ENCODE measurements at places on chromosomes 16 and 17. TPM values are rescaled to one million over a fixed set of nuclear protein-coding genes. Genes with fewer than 3 reads are reported as not detected.

GRCh38 chr17:27155866-27156265 is 138.0 kb upstream of the WSB1 start:
- DNase-seq = no peak

DNA sequence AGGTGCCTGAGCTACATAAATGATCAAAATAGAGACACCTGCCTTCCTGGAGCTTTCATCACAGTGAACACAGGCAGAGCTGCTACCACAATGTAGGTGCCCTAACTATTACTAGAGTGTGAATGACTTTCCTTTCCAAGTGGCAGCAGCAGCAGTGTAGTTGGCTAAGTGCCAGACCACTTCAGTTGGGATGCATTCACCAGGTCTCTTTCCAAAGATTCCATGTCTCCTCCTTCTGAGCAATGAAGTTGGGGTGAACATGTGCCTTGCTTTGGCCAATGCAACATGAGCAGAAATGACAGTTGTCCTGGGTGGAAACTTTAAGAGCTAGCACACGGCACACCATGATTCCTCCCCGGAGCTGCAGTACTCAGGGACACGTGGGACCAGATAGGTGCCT is 23.3 kb upstream of the CACNG4 start:
- no peak for DNase-seq

DNA sequence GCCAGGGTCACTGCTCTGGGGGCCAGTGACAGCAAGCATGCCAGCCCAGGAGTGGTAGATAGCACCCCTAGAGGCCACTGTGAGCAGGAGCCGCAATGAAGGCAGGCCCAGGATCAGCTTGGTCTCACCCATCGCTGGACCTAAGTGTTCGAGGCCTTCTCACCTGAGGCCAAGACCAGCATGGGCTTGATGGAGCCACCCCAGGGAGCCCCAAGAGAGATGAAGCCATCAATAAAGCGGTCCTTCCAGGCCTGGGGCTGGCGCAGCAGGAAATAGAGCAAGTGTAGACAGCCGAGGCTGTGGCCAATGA is 1.8 kb downstream of the LCAT start:
- DNase-seq = peak; percentile 54

- DNase-seq = no peak
These were observed 7.2 kb upstream of the GPRC5C start for GRCh38 chr17:74424657-74425056.

GRCh38 chr17:65485388-65486299 is 75.8 kb downstream of the AXIN2 start:
- no peak for DNase-seq

DNA sequence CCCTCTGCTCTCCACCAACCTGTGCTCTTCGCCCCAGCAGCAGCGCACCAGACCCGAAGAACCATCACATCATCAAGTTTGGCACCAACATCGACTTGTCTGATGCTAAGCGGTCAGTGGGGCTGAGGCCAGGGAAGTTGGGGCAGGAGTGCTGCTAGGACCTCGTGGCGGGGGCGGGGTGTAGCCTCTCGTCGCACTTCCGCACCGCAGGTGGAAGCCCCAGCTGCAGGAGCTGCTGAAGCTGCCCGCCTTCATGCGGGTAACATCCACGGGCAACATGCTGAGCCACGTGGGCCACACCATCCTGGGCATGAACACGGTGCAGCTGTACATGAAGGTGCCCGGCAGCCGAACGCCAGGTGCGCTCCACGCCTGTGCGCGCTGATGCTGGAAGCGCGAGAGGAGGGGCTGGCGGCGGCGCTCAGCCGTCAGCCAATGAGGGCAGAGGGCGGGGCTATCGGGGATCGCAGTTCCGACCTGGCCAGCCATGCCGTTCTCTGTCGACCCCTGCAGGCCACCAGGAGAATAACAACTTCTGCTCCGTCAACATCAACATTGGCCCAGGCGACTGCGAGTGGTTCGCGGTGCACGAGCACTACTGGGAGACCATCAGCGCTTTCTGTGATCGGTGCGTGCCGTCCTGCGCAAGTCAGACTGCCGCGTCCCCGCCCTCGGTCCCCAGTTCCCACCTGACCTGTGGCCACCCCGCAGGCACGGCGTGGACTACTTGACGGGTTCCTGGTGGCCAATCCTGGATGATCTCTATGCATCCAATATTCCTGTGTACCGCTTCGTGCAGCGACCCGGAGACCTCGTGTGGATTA is 3.2 kb upstream of the TMEM88 start:
- peak; percentile 96 for DNase-seq

GRCh38 chr17:79936641-79937381 is 97.6 kb upstream of the CBX4 start:
- no peak for DNase-seq

DNA sequence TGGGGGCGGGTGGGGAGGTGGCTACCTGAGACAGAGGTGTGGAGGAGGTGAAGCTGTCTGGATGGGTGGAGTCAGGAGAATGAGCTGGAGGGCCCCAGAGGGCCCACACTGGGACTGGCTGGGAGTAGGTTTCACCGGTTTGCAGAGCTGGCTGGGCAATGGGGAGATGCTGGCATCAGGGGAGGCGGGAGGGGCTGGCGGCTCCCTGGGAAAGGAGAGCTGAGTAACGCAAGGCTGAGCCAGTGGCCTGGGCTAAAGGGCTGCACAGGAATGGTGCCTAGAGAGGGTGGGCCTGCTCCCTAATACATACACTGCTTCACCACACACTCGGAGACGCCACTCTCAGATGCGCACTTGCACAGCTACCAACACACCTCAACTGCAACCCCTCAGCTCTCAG is 12.4 kb downstream of the P3H4 start:
- no peak for DNase-seq

- DNase-seq = no peak
These were observed 840 bp upstream of the CD300LB start for GRCh38 chr17:74532115-74532514.

- DNase-seq = no peak
These were observed 55.9 kb upstream of the MTSS2 start for GRCh38 chr16:70741783-70742125.

DNA sequence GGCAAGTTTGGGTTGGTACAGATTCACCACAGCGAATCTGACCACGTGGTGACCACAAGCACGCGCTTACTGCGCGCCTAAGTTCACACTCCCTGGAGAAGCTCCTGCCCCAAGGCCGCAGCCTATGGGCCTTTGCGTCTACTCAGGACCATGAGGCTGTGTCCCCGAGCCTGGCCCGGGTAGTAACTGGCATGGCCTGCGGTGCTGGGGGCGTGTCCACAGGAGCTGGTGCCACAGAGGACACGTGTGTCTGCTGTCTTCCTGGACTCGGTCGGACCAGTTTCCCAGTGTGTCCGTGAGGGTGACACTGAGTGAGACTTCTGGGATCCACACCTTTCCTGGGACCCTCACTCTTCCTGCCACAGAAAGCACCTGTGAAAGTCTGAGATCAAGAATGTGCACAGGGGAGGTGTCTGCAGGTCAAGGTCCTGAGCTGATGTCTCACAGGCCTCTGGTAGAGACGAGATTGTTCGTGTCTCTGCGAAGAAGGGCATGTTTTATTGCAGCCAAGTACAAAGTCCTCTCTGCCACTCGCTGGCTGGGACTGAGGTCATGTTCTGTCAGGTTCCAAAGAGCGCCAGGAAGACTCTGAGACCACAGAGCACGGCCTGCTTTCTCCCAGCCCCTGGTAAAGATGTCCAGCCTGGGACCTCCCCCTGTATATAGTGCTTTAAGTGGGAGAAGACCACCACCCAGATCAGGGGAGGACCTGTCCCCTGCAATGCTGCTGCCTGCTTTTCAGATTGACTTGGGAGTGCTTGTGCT is 25.2 kb upstream of the CAPN15 start:
- no peak for DNase-seq

- no peak for DNase-seq
These were observed 241.7 kb downstream of the SOX9 start for GRCh38 chr17:72362376-72363088.

- no peak for DNase-seq
These were observed 242.1 kb upstream of the TNRC6C start for GRCh38 chr17:77716289-77716926.

GRCh38 chr17:9487406-9487805 is 88.2 kb downstream of the STX8 start:
- no peak for DNase-seq

GRCh38 chr17:3907483-3908216 is 8.6 kb downstream of the P2RX1 start:
- DNase-seq = peak; percentile 40

GRCh38 chr16:89705006-89705405 is 3.5 kb upstream of the SPATA2L start:
- DNase-seq = no peak

GRCh38 chr16:83925095-83925905 is 26.4 kb downstream of the MLYCD start:
- DNase-seq = no peak

DNA sequence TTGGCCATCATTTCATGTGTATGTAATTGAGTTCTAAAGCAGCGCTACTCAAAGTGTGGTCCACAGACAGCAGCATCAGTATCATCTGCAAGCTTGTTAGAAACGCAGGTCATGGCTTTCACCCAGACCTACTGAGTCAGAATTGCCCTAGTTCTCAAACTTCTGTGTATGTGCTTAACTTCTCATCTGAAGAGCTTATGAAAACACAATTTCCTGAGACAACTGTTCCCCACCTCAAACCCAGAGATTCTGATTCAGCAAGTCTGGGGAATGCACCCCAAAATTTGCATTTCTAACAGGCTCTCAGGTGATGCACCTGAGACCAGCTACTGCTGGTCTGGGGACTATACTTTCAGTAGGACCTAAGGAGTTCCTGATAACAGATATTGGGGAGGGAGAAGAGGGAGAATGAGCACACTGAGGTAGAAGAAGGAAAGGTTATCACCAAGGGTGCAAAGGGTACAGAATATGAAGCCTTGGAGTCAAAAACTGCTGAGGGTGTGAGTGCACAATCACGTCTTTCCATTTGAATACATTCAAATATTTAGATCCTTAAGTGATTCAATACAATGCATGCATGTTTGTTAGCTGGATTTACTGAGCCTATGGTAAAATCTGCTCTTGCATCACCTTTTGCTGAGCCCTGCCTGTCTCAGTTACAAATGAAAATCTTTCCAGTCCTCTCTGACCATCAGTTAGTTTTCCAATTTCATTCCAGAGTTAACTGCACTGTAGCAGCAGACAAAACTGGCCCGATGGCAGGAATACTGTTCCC is 29.2 kb upstream of the SKAP1 start:
- DNase-seq = no peak

DNA sequence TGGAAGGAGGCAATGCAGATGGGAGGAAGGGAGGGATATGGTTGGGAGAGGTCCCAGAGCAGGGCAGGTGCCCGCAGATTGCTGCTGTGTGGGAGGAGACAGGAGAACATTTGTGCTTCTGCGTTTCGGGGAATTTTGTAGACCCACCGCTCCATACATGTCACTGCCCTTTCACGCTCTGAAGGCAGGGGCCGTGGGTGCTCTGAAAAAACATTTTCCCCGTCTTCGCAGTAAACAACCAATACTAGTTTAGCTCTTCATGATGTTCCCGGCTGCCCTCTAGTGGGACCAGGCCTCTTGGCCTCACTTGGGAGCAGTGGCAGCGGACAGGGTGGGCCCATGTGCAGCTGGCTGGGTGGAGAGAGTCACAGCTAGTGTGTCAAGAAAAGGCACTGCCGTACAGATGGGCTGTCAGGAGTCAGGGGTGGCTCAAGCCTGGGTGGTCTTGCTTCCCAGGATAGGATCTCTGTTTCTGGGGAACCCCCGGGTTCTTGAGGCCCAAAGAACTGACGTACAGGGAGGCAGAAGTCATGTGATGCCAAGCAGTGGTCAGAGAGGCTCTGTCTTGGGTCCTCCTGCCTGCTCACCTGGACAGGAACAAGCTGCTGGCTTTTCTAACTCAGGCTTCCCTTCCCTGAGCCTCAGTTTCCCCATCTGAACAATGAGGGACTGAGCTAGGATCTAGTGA is 46.5 kb upstream of the CPNE2 start:
- peak; percentile 68 for DNase-seq

The CRHR1 gene
- not detected for total RNA-seq

The SRCIN1 gene
- total RNA-seq = 0.47 TPM

The FNDC8 gene
- total RNA-seq = not detected

The UNC13D gene
- total RNA-seq = 124 TPM
